ENCODE measurements at places on chromosomes 5 and 9. TPM values are rescaled to one million over a fixed set of nuclear protein-coding genes. Genes with fewer than 3 reads are reported as not detected.

GRCh38 chr9:9892217-9892616, 720.6 kb downstream of the PTPRD start:
- no peak overlapping the region for H3K4me3 ChIP-seq
- no peaks in the 10 kb centered on the region for H3K36me3 ChIP-seq
- no peak for DNase-seq
- no peaks in the 10 kb centered on the region for H3K27me3 ChIP-seq
- H3K27ac ChIP-seq: no peak overlapping the region

GRCh38 chr9:96877269-96877668, 23.0 kb upstream of the ZNF782 start:
- H3K36me3 ChIP-seq: no peaks in the 10 kb centered on the region
- no peak overlapping the region for H3K4me3 ChIP-seq
- no peak overlapping the region for H3K27ac ChIP-seq

- H3K4me3 ChIP-seq: no peak overlapping the region
- H3K27ac ChIP-seq: no peak overlapping the region
- H3K27me3 ChIP-seq: no peaks in the 10 kb centered on the region
- DNase-seq: no peak
Observed at GRCh38 chr9:84338792-84339191, 1.8 kb downstream of the SLC28A3 start.

GRCh38 chr5:135217669-135218485, 181.2 kb downstream of the MACROH2A1 start:
- H3K27me3 ChIP-seq: no peaks in the 10 kb centered on the region
- H3K27ac ChIP-seq: no peak overlapping the region
- peaks cover 27% of the 10 kb centered on the region for H3K4me1 ChIP-seq
- no peak overlapping the region for H3K4me3 ChIP-seq

DNA sequence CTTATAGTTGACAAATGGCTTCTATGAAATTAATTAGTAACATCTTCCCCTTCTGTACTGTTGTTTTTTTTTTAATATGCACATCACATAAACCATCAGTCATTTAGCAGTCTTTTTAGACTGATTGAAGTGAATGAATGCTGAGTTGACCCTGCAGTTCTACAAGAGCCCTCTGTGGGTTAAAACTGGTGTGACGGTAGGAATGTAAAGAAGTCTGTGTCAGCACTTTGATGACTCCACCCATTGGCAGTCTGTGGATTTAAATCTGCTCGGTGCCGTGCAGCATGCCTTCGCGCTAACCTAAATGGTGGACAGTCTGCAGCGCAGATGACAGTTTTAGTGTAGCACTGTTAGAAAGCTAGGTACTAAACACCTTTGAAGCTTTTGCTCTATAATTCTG, 3.1 kb downstream of the GTF3C4 start:
- H3K27ac ChIP-seq: no peak overlapping the region
- no peak for DNase-seq
- peaks cover 8% of the 10 kb centered on the region for H3K36me3 ChIP-seq
- H3K4me3 ChIP-seq: no peak overlapping the region
- no peaks in the 10 kb centered on the region for H3K27me3 ChIP-seq

NSG2 gene
- not detected for polyA plus RNA-seq

GRCh38 chr5:177540438-177540837, 13.9 kb downstream of the FAM193B start:
- H3K27ac ChIP-seq: no peak overlapping the region
- H3K4me1 ChIP-seq: peaks cover 9% of the 10 kb centered on the region
- H3K4me3 ChIP-seq: no peak overlapping the region
- peaks cover 40% of the 10 kb centered on the region for H3K36me3 ChIP-seq

- no peak for DNase-seq
- H3K36me3 ChIP-seq: no peaks in the 10 kb centered on the region
- no peaks in the 10 kb centered on the region for H3K4me1 ChIP-seq
- no peak overlapping the region for H3K27ac ChIP-seq
Observed at GRCh38 chr5:39928709-39929108, 503.9 kb upstream of the DAB2 start.

DNA sequence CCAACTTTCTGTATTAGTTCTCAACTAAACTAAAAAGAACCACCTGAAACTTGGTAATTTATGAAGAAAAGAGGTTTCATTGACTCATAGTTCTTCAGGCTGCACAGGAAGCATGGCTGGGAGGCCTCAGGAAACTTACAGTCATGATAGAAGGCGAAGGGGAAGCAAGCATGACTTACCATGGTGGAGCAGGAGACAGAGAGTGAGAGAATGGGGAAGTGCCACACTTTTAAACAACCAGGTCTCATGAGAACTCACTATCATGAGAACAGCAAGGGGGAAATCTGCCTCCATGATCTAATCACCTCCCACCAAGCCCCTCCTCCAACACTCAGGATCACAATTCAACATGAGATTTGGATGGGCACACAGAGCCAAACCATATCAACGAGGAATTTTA, 123.5 kb downstream of the DEPDC1B start:
- no peak overlapping the region for H3K4me3 ChIP-seq
- no peaks in the 10 kb centered on the region for H3K27me3 ChIP-seq
- H3K36me3 ChIP-seq: no peaks in the 10 kb centered on the region
- no peak overlapping the region for H3K27ac ChIP-seq

DNA sequence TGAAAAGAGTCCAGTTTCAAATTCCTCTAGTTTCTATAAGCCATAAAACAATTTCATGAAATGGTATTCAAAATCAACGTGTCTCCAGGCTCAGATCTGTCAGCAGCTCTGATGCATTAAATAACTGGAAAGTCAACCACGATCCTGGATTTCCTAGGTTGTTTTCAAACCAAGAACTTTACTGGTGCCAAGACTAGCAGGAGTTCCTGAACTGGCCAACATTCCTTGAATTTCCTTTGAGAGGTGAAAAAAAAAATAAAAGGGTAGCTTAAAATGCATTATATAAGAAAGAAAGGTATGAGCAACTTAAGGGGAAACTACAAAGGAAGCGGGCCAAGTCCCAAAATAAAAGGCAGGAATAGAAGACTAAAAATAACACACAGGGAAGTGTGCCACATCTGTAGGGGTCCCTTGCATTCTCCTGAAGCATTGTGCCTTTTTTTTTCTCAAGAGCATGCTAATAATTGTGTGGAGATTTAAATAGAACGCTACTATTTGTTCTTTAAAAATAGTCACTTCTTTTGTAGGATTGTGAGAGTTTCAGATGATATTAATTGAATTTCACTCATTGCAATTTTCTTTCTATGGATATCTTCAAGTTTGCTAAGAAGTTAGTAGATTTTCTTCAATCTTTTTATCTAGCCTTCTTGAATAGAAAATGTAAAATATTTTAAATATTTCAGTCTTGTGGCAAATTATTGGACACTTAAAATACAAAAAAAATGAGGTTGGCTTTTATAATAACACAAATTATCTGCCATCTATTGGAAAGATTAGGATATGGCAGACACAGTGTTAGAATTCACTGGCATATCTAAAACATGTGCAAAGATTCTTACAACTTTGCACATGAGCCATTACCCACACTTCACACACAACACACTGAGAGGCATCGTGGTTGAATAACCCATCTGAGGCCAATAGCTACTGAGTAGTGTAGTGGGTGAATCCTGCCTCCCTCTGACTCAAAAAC, 15.3 kb downstream of the ESM1 start:
- H3K4me1 ChIP-seq: no peaks in the 10 kb centered on the region
- no peak overlapping the region for H3K4me3 ChIP-seq
- H3K27me3 ChIP-seq: no peaks in the 10 kb centered on the region
- no peak for DNase-seq
- H3K27ac ChIP-seq: no peak overlapping the region
- H3K36me3 ChIP-seq: no peaks in the 10 kb centered on the region

SPATA31D4 gene
- polyA plus RNA-seq: not detected

DNA sequence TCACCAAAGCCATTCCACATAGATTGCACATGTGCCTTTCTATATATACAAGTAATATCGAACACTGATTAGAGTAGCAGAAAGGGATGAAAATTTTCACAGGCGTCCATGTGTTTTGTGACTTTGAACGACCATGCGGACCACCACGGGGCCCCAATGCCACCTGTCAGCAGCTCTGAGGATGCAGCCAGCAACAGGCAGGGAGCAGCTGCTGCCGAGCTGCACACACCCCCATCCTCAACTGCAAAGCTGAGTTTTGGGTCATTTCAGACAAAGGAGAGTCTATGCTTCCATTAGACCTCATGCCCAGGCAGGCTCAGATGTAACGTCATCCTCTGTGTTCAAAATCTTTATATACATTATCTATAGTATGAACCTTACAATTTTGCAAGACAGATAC, 503.8 kb downstream of the IRX1 start:
- no peak for DNase-seq
- H3K27me3 ChIP-seq: no peaks in the 10 kb centered on the region
- H3K4me1 ChIP-seq: no peaks in the 10 kb centered on the region
- no peaks in the 10 kb centered on the region for H3K36me3 ChIP-seq

SPOCK1 gene
- polyA plus RNA-seq: 5.7 TPM

DNA sequence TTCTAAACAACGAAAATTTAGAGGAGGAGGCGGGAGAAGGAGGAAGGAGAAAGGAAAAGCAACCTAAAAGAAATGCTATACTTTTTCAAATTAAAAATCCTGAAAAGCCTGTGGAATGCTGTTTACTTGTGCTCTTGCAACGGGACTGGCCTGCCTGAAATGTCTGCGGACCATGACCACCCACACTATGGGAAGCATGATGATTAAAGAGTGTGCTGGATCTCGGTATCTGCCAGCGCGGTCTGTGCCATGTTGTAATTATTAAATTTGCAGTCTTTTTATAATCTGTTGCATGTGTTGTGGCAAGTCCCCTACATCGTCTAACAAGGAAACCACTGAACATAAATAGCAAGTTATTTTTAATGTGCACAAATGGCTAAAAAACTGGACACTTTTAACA, 111.4 kb downstream of the FANCC start:
- H3K27me3 ChIP-seq: no peaks in the 10 kb centered on the region
- H3K4me1 ChIP-seq: no peaks in the 10 kb centered on the region
- no peak overlapping the region for H3K27ac ChIP-seq
- no peak overlapping the region for H3K4me3 ChIP-seq
- H3K36me3 ChIP-seq: no peaks in the 10 kb centered on the region

DNA sequence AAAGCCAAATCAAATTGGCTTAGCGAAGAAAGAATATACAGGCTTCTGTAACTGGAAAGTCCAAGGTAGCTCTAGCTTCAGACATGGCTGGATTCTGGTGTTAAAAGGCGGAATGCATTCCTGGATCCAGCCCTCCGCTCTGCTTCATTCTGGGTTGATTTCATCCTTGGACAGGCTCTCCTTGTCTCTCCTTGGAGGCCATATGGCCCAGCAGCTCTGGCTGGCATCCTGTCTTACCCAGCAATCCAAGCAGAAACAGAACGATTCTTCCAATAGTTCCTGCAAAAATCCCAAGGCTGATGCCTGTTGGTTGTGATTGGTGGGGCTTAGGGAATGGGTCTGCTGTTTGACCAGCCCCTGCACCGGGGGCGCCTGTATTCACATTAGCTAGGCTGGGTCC, 37.0 kb upstream of the SAP30L start:
- DNase-seq: no peak
- H3K27ac ChIP-seq: no peak overlapping the region
- H3K4me1 ChIP-seq: peaks cover 8% of the 10 kb centered on the region
- peaks cover 11% of the 10 kb centered on the region for H3K36me3 ChIP-seq
- H3K27me3 ChIP-seq: no peaks in the 10 kb centered on the region

MCC gene
- 0.09 TPM for polyA plus RNA-seq

DNA sequence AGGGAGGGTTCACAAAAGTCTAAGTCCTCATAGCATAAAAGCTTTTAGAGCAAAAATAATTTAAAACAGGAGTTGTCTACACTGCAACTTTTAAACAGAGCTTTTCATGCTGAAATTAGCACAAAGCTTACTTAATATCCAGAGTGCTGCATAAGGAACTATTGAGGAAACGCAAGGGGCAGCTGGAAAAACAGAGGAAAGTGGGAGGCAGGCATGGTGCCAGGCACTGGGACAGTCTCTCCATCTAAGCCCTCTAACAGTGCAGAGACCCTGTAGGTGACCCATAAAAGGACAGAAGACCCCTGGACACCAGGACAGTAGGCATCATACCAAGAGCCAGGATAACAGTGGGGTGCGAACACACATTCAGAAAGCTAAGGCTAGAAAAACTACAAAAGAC, 49.3 kb downstream of the ADAMTS12 start:
- no peaks in the 10 kb centered on the region for H3K27me3 ChIP-seq
- H3K4me1 ChIP-seq: no peaks in the 10 kb centered on the region
- H3K27ac ChIP-seq: no peak overlapping the region
- H3K4me3 ChIP-seq: no peak overlapping the region

GRCh38 chr9:126000256-126000655, 253.1 kb downstream of the PBX3 start:
- no peaks in the 10 kb centered on the region for H3K36me3 ChIP-seq
- no peak for DNase-seq
- H3K27ac ChIP-seq: no peak overlapping the region
- no peak overlapping the region for H3K4me3 ChIP-seq

GRCh38 chr5:67383451-67383850, 186.9 kb upstream of the CD180 start:
- no peaks in the 10 kb centered on the region for H3K4me1 ChIP-seq
- no peak for DNase-seq
- H3K4me3 ChIP-seq: no peak overlapping the region
- no peak overlapping the region for H3K27ac ChIP-seq
- H3K27me3 ChIP-seq: no peaks in the 10 kb centered on the region

DNA sequence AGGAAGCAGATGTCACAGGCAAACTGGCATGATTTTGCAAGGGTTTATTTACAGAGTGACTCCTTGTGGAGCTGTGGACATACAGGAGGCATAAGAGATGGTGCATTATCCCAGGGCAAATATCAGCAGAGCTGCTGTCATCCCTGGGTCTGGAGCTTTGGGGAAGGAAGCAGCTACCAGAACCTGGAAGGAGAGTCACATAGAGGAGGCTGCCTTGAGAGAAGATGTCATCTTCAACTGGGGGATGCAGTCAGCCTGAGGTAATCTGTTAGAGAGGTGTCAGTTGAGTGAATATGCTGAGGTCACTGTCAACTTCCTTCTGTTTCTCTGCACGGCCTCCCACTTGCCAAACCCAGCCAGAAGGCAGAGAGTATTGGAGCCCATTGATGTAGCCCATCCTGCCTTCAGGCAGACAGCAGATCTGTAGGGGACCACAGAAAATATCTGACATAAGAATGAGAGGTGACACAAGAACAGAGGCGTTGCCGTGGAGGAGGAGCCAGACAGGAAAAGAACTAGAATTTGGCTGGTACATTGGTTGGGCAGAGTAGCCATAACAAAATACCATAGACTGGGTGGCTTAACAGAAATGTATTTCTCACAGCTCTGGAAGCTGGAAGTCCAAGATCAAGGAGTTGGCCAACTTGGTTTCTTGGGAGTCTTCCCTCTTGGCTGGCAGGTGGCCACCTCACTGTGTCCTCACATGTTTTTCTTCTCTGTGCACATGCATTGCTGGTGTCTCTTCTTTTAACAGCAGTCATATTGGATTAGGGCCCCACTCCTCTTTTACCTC, 102.8 kb downstream of the SNX18 start:
- H3K36me3 ChIP-seq: no peaks in the 10 kb centered on the region
- peak; percentile 58 for DNase-seq
- H3K4me1 ChIP-seq: peaks cover 56% of the 10 kb centered on the region
- no peaks in the 10 kb centered on the region for H3K27me3 ChIP-seq

- peaks cover 7% of the 10 kb centered on the region for H3K27me3 ChIP-seq
- no peak for DNase-seq
- no peak overlapping the region for H3K4me3 ChIP-seq
- no peak overlapping the region for H3K27ac ChIP-seq
- H3K4me1 ChIP-seq: no peaks in the 10 kb centered on the region
- no peaks in the 10 kb centered on the region for H3K36me3 ChIP-seq
Observed at GRCh38 chr5:35031276-35031675, 16.5 kb downstream of the AGXT2 start.
